HT1080 (cell line): ENCODE measurements at places on chromosomes 7 and 10. TPM values are rescaled to one million over a fixed set of nuclear protein-coding genes. Genes with fewer than 3 reads are reported as not detected.

DNA sequence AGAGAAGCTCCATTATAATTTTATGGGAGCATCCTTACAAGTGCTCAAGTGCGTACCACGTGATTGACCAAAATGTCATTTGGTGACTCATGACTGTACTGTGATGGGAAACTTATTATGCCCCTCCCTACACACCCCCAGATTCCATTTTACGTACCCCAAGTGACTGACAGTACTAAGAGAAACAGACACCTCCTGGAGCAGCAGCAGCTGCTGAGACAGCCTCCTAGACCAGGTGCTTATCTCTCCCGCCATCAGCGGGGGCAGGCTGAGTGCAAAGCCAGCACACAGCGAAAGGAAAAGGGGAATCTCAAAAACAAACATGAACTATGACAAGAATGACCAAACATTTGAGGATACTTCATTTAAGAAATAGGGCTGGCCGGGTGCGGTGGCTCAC, 4.2 kb upstream of the ADAM12 start:
- no peak for DNase-seq

DNA sequence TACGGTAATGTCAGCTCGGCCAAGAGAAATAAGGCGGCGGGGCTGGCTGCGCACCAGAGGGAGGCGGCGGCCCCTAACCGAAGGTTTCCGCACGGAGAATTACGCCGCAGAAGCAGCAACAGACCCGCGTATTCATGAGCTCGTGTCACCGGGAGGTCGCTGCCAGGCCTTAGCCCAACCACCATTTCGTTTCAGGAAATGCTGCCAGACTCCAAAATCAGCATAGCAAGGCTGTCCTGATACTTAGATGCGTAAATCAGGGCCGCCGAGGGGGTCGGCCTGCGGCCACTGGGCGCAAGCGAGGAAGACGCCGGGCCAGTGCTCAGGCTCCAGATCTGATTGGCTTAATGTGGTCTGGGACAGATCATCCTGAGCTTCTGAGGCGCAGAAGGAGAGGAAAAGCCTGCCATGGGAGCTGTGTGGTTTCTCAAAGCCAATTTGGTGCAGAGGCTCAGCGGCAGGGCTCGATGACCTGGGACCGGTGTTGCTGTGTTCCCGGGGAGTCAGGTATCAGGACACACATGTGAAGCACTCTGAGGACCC, 247.9 kb downstream of the BAMBI start:
- DNase-seq, result no peak

- DNase-seq, result no peak
Measured at GRCh38 chr7:127924874-127925273, 106.4 kb downstream of the LRRC4 start.

DNA sequence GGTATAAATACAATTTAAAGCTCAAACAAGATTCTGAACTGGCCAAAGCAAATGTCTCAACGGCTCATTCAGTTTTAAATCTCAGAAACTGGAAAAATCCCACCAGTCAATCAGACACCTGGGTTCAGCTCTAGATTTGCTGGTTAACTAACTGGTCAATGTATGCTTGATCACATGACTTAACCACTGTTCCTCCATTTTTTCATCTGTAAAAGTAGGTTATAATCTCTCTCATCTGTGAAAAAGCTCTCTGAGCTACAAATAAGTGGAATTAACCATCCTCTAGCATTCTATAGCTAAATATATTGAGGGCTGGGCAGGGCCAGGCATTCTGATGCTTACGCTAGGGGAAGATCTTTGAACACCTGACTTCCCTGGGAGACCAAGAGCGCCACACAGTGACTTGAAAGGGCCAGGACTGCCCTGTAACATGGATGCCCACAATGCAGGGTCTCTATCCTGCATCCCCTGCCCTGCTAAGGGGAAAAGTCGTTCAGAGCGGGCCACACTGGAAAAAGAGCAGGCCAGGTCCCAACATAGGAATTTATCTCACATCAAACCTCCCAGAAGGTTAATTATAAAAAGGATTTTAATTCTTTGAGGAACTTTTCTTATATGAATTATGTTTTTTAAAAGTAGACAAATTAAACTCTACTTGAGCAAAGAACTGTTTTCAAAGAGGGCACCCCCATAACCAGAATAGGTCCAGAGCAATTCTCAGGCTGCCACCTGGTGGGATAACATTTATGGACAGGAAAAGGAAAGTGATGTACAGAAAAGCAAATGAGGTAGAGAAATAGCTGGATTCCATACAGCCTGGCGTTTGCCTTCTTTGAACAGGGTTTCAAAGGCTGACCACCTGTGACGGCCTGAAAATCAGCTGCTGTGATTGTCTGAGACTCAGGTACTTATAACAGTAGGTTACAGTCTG, 1.8 kb downstream of the RP9 start:
- DNase-seq, result peak; percentile 55

- peak; percentile 66 for DNase-seq
Measured at GRCh38 chr10:22683140-22683389, 31.3 kb downstream of the PIP4K2A start.

- no peak for DNase-seq
Measured at GRCh38 chr7:153030976-153031375, 271.4 kb downstream of the ACTR3B start.

- no peak for DNase-seq
Measured at GRCh38 chr10:5106553-5106952, 12.3 kb downstream of the AKR1C3 start.

- DNase-seq, result no peak
Measured at GRCh38 chr7:103336761-103337160, 7.8 kb downstream of the DNAJC2 start.

DNA sequence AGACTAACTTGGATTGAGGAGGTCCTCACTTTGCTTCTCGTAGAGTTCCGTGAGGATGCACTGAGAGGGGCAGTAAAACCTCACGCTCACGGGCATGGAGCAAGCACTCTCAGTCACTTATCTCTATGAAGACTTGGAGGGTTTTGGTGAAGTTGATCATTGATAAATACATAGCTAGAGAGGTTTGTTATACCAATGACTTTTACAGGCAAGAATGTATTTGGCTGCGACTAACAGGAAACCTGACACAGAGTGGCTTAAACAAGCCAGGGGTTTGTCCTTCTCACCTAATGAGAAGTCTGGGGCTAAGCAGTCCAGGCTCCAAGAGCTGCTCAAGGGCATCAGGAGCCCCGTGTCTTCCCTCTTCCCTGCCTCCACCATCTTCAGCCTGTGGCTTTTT, 6.1 kb downstream of the BICC1 start:
- peak; percentile 26 for DNase-seq

- DNase-seq, result peak; percentile 37
Measured at GRCh38 chr10:118238573-118239235, 103.4 kb downstream of the FAM204A start.

DNA sequence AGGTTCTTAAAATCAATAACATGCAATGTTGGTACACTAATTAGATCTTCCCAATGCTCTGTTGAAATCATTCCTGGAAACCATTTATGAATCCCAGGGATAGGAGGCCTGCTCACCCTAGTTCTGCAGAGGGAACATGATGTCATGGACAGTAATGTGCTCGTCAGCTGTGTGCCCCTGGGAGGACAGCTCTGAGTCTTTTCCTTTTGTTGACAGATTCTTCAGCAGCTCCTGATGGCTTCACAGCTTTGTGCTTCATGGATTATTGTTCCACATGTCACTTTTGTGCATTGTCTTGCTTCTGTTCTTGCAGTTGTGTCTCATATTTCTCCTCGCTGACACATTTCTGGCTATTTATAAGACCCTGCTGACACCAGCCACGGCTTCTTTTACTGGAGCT, 367.5 kb downstream of the CCSER2 start:
- DNase-seq, result no peak

- DNase-seq, result no peak
Measured at GRCh38 chr7:50667338-50667737, 102.1 kb upstream of the DDC start.

DNA sequence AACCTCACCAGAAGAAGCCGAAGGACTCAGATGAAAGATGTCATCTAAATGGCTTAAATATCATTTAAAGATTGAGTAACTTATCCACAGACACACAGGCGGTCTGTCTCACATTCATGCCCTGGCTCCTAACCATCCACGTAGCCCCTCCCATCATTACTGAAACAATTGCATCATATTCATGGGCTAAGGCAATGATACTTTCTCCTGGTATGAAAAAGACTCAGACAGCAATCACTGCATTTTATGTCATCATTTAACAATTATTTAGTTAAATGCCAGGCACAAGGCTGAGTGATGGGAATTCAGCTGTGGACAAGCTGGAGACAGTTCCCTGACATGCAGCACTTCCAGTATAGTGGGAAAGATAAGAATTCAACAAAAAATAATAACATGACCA, 11.2 kb upstream of the TECTB start:
- no peak for DNase-seq

- DNase-seq, result no peak
Measured at GRCh38 chr7:127532736-127533135, 52.7 kb downstream of the GCC1 start.

DNA sequence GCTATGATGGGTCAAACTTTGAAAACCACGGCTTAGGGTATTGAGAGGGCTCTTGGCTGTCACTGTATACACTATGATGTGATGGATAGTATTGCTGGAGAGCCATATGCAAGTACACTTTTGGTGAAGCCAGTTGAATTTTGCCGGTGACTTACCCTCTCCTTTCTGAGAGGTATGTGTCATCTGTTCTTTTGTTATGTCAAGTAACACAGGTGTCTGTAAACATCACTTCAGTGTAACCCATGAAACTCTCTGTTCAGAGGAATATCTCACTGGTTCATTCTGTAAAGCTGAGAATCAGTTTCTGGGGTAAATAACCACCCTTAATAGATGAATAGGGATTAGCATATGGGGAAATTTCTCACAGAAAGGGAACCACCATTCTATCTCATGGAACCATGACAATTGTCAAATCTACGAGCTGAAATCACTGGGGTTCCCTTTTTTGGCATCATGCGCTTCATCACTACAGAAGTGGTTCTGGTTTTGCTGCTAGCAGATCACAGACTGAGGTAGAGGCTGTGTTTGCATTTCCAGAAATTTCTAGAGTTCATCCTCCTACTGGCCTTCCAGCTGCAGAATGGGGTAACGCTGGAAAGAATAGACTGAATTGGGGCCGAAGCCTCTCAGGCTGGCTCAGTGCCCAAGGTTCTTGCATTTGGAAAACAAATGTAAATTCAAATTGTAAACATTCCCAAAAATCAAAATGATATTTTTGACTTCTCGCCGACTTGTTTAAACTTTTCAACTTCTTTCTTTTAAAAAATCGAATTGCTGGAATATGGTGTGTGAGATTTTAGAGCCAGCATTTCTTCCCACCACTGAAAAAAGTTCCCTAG, 83.3 kb upstream of the CREB5 start:
- DNase-seq, result no peak

- no peak for DNase-seq
Measured at GRCh38 chr7:115869190-115869589, 161.4 kb downstream of the TFEC start.

GRCh38 chr10:132447446-132448247, 50.6 kb downstream of the PWWP2B start:
- peak; percentile 45 for DNase-seq

DNA sequence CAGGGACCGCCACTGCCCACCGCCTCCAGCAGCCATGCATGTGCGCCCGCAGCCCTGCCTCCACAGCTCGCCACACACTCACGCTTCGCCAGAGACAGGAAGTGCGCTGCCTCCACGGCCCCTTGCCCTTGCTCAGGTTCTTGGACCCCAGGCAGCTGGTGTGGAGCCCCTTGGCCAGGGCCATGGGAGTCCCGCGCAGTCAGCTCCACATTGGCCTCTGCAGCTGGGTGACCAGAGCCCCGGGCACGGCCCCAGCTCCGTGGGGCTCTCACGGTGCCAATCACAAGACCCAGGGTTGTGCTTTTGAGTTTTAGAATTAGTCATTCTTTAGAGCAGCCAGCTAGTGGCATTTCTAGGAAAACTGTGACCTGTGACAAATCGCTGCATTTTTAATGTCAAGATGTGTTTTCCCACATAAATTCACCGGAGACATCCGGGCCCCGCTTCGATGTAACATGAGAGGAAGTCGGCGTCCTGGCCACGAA, 4.3 kb upstream of the UTF1 start:
- no peak for DNase-seq

DNA sequence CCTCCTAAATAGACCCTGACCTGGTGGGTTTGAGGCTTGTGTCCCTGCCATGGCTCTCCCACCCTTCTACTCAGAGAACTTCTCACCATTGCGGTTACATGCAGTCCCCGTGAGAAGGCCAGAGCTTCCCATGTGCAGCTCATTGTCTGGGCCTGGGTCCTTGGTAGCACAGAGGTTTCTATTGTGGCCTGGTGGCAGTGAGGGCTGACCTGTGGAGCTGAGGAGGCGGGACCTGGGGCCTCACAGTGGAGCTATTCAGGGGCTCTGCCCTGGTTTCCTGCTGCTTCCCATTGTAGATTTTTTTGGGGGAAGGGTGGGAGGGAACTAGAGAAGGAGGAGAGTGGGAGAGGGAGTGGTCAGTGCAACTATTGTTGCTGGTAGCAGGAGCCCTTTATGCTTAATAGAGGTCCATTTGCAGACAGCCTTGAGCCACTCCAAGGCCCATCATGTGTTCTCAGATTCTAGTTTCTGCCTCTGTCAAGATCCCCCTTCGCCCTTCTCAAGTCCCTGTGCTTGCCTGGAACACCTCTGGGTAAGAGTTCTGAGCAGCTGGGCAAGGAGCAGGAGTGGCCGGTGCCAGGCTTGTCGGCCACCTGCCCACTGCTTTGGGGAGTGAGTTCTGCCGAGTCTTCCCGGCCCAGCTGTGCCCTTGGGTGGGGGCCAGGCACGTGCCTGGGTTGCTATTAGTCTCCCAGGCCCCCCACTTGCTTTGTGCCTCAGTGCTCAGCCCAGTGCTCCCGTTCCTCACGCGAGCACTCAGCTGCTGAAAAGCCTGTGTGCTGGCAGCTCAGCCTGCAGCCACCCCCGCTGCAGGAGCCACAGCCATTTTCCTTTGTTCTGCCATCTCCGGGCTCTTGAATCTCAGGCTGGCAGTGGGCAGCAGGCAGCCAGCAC, 10.7 kb downstream of the TSPAN14 start:
- peak; percentile 38 for DNase-seq

GRCh38 chr7:112167147-112167546, 39.1 kb downstream of the DOCK4 start:
- DNase-seq, result no peak

DNA sequence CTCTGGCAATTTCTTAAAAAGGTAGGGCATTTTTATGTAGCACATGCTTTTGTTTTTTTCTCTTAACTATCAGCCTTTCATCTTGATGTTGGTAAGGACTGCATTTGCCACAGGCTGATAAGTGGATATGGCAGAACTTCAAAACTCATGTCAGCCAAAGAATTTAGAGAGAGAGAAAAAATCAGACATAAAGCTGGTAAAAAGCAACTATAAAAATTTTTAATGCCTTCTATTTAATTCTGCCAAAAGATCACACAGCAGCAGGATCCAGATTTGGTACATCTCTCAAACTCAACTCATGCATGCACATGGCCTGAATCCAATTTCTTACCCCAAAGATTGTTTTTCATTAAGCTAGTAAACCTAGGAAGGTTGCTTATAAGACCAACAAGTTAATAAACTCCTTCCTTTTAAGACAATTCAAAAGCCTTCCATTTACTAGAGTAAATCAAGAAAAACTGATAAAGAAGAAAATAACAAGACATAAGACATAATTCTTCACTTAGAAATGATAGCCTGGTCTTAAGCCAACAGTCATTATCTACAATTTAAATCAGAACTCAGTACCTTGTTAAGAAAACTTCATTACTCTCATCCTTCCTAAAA, 69.3 kb downstream of the GLI3 start:
- no peak for DNase-seq

Gene ZNF511
- 102 and 108 TPM in 2 replicates for total RNA-seq

Gene ADCY1
- 0.08 and 0.13 TPM in 2 replicates for total RNA-seq

Gene SEMA3C
- total RNA-seq, result 33.7 and 41.7 TPM in 2 replicates

Gene LIPK
- not detected in 2 replicates for total RNA-seq

Gene ZCCHC24
- 6.4 and 9.4 TPM in 2 replicates for total RNA-seq

Gene MACC1
- not detected in 2 replicates for total RNA-seq

Gene SOSTDC1
- not detected in 2 replicates for total RNA-seq

Gene HIF1AN
- 9.0 and 9.8 TPM in 2 replicates for total RNA-seq

Gene NFE2L3
- total RNA-seq, result 25.4 and 26.9 TPM in 2 replicates

Gene AP5Z1
- 21.0 and 28.4 TPM in 2 replicates for total RNA-seq

Gene ADAM22
- 5.9 and 7.0 TPM in 2 replicates for total RNA-seq
